ENCODE measurements at places on chromosomes 13 and 19.

DNA sequence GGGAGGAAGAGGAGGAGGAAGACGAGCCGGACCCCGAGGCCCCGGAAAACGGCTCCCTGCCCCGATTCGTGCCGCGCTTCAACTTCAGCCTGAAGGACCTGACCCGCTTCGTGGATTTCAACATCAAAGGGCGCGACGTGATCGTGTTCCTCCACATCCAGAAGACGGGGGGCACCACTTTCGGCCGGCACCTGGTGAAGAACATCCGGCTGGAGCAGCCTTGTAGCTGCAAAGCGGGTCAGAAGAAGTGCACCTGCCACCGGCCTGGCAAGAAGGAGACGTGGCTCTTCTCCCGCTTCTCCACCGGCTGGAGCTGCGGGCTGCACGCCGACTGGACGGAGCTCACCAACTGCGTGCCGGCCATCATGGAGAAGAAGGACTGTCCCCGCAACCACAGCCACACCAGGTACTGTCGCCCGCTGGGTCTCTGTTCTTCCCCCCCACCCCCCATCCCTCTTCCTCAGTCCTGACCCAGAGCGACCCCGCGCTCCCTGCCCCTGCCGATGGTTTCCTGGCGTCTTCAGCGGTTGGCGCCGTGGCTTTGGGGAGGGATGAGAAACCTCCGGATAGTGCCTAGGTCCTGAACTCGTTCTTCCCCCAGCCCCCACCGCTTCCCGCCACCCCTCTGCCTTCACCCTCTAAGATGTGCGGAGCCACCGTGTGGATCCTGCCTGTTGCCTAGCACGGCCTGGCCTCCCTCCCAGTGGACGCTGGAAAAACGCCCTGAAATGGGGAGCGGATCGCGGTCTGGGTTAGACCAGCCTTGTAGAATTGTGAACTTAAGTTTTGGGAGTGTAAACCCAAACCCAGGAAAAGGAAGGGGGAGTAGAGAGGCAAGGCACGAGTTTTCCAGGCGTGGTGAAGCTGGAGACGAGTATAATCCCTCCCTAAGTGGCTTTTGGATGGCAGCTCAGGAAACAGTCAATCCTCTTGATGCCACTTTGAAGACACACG, 1.5 kb downstream of the HS6ST3 start:
- no peak for DNase-seq

GRCh38 chr19:38362076-38362945, 12.1 kb upstream of the PSMD8 start:
- peak; percentile 79 for DNase-seq

GRCh38 chr13:95784161-95784899, 107.4 kb downstream of the DNAJC3 start:
- peak; percentile 78 for DNase-seq

- DNase-seq: no peak
Measured at GRCh38 chr13:44439452-44440024, 65.9 kb downstream of the SERP2 start.

GRCh38 chr13:97257228-97257755, 35.2 kb downstream of the MBNL2 start:
- no peak for DNase-seq

DNA sequence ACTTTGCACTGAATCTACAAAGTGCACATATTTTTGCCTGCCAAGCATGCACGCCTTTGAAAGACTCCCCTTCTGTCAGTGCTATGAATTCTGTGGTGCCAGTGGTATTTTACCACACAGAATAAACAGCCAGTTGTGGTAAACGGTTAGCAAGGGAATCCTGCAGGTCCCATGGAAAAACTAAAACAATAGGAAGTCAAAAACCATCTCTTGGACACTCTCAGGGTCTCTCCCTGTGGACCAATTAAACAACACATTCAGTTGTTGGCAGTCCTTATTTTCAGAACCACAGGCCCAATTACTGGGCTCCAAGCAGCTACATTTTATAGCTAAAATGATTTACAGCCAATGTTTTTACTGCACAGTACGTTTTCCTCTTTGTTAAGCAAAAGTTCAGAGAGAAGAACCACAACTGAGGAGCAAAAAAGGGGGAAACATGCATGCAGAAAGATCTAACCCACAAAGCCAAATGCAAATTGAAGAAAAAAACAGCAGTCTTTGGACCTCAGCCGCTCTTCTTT, 116.9 kb downstream of the KCTD12 start:
- no peak for DNase-seq

- no peak for DNase-seq
Measured at GRCh38 chr13:20175907-20176652, 15.2 kb upstream of the GJA3 start.

DNA sequence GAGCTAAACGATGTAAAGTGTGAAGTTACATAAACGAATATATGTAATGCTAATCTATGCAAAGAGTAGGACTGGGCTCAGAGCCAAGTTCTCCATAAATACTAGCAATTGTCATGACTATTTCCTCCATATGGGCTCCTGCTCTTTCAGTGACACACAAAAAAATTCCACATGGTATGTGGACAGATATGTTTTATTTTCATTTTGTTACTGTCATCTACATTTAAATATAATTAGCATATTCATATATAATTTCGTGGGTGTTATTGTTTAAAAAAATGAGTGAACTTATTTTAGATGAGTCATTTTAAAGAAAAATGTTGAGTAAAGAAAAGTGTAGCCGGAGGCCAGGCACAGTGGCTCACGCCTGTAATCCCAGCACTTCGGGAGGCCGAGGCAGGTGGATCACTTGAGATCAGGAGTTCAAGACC, 5.0 kb upstream of the IGSF23 start:
- peak; percentile 63 for DNase-seq

- no peak for DNase-seq
Measured at GRCh38 chr13:110884517-110884916, 30.4 kb downstream of the ANKRD10 start.

GRCh38 chr13:76969488-76970365, 21.4 kb downstream of the ACOD1 start:
- peak; percentile 14 for DNase-seq

GRCh38 chr13:59422646-59423045, 741.1 kb downstream of the DIAPH3 start:
- peak; percentile 38 for DNase-seq

- no peak for DNase-seq
Measured at GRCh38 chr13:21426238-21426637, 32.9 kb downstream of the ZDHHC20 start.

GRCh38 chr13:94495806-94496205, 16.3 kb upstream of the DCT start:
- DNase-seq: no peak

- peak; percentile 72 for DNase-seq
Measured at GRCh38 chr13:111006506-111007031, 91.7 kb upstream of the ANKRD10 start.

- no peak for DNase-seq
Measured at GRCh38 chr19:42115219-42115618, 17.0 kb downstream of the POU2F2 start.

DNA sequence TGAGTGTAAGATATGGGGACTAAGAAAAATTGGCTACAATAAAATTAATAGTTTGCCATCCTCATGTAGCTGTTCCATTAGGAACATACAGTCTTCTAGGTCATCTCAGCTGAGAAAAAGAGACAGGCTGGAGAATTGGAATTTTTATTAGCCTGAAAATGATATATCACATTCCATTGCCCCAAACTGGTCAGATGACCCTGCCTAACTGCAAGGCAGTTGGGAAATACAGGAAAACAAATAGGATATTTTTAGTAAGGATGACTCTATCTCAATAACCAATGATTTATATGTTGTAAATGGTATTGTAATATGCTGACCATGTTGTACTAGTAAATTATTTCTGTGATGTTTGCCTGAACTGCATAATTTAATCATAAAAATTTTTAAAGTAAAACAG, 673.8 kb downstream of the PCDH9 start:
- peak; percentile 51 for DNase-seq

GRCh38 chr19:41707502-41707812, 969 bp upstream of the CEACAM5 start:
- DNase-seq: no peak

GRCh38 chr19:19300613-19301012, 19.7 kb downstream of the SUGP1 start:
- no peak for DNase-seq

- DNase-seq: no peak
Measured at GRCh38 chr13:52786766-52787165, 47.1 kb upstream of the CNMD start.

- no peak for DNase-seq
Measured at GRCh38 chr19:7130043-7130442, 60.5 kb downstream of the ZNF557 start.

DNA sequence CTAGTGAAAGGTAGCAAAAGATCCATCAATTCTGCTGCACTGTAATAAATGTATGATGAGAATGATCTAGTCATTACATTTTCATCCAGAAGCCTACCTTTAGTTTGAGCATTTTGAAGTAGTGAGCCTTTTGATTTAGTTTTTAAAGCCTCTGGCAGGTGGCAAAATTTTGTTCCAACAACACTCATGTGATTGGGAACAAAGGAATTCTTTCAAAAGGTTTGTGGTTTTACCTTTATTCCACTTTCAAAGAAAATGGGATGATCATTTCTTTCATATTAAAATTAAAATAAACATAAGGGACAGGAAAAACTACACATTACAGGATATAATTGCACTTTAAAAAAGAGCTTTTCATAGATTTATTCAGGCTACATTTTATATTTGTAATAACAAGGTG, 260.2 kb downstream of the DACH1 start:
- no peak for DNase-seq
